ENCODE measurements at places on chromosomes 3 and 15. TPM values are rescaled to one million over a fixed set of nuclear protein-coding genes. Genes with fewer than 3 reads are reported as not detected.

DNA sequence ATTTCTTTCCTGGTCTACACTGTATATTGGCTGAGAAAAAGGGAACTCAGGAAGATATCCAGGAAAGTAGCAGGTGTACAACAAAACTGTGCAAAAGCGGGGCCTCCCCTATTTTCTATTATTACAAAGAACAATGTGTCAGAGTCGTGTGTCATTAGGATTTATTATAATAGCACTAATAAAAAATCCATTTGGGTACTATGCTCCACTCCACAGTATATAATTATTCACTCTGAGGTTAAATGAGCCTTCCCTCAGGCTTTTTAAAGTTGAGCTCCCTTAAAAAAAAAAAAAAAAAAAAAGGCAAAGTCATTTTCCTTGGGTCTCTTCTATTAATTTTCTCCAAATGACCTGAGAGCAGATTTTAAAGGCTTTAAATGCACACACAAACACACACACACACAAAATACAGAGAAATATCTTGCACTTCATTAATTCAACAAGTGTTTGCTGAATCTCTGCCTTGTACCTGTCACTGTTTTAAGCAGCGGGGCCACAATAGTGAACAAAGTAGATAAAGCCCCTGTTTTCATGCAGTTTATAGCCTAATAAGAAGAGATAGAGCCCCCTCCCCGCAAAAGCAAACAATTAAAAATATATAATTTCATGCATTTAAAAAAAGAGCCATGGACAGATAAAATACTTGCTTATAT is 1.3 kb upstream of the DPP8 start:
- no peak for DNase-seq

DNA sequence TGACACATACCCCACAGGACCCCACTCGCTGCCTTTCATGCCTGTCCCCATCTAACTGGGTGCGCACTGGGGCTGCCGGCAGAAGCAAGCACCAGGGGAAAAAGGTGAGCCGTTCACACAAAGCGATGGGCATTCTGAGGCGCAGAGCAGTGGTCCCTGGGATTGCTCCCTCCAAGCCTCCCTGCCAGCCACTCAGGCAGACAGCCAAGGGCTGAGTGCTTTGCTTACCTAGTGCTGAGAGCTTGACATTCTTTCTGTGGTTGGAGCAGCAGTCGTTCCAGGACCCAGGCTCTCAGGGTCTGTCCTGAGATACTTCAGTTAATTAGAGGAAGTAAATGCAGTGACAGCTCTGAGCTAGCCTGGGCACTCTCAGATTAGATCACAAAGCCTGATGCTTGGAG is 5.7 kb downstream of the ESYT3 start:
- DNase-seq = no peak

Gene TARS3
- 21.2 TPM for polyA plus RNA-seq

DNA sequence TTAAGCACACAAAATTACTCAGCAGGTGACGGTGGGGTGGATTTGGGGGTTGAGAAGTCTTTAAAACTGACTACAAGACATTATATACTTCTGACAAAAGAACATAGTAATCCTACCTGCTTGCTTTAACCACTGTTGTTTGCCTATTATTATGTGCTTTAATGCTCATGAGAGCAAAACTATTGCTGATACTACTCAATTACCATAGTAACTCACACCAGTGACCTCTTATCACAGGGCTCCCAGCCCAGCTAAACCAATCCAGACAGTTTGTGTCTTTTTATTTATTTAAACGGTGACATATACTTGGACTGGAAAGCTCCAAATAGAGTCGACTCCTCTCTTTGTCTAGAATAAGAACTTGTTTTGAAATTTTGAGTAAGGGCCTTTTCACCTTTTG is 42.8 kb upstream of the FEZF2 start:
- DNase-seq = no peak

Gene EFL1
- polyA plus RNA-seq = 21.6 TPM

DNA sequence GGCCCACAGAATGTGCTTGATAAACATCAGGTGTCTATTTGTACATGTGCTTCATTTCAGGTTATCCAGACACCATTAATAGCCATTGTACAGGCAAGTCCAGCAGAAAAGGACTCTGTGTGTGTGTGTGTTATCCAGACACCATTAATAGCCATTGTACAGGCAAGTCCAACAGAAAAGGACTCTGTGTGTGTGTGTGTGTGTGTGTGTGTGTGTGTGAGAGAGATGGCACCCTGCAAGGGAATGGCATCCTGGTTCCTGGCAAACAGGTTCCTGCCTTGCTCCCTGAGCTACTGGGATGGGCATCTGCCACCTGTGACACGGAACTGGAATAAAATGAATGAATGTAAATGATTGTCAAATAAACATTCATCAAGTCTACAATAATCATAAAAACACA is 11.7 kb downstream of the SUCLG2 start:
- no peak for DNase-seq

GRCh38 chr3:45547764-45548680 is 46.5 kb upstream of the LIMD1 start:
- no peak for DNase-seq

- no peak for DNase-seq
Observed at GRCh38 chr3:25713341-25713985, 48.8 kb upstream of the TOP2B start.

Gene RAB27A
- polyA plus RNA-seq = 16.9 TPM

- DNase-seq = no peak
Observed at GRCh38 chr3:64878362-64878761, 190.6 kb upstream of the ADAMTS9 start.

DNA sequence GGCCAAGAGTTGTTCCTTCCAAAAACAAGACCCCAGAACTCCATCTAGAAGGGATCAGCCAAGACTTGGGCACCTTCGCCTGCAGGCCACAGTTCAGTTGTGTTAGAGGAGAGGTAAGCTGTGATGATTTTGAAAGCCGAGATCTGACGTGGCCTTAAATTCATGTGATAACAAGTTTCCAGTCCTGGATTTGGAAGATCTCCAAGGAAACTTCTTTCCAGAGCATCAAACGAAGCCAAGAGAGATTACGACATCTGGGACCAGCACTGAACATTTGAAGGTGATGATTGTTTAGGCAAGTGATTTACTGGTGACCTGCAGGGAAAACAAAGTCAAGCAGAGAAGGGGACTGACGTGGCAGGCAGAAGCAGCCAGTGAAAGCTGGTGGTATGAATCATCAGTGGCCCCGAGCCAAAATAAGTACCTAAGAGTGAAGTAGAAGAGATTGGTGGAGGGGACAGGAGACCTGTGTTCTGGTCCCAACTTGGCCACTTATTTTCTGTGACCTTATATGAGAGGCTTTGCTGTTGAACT is 339.0 kb upstream of the PROK2 start:
- DNase-seq = no peak

Measured in right renal pelvis (tissue), 4 donors.